Kidney epithelial cell (primary cell): ENCODE measurements at places on chromosomes 13 and 19. TPM values are rescaled to one million over a fixed set of nuclear protein-coding genes. Genes with fewer than 3 reads are reported as not detected.
A peak's percentile ranks its signal among the peaks of the same experiment; 100 is the strongest.

- DNase-seq, result no peak
These were observed 248.1 kb downstream of the PCCA start for GRCh38 chr13:100336795-100337516.

GRCh38 chr13:32447894-32448623, 20.1 kb upstream of the N4BP2L1 start:
- peak; percentile 55 for DNase-seq

- no peak for DNase-seq
These were observed 259.0 kb downstream of the LMO7 start for GRCh38 chr13:75895168-75895567.

DNA sequence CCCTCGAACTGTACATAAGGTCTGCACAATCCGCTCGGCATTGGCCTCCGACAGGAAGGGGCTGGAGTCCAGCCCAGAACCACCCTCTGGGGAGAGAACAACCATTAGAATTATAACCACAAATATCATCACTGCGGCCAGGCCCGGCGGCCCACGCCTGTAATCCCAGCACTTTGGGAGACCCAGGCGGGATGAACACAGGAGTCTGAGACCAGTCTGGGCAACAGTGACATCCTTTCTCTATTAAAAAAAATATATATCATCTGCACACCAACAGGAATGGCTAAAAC, 11.4 kb downstream of the COQ8B start:
- no peak for DNase-seq

GRCh38 chr19:43446746-43447489, 18.5 kb downstream of the LYPD3 start:
- no peak for DNase-seq

- peak; percentile 89 for DNase-seq
These were observed 25.2 kb upstream of the IGSF23 start for GRCh38 chr19:44587963-44588770.

GRCh38 chr13:24682353-24682752, 2.1 kb downstream of the ATP12A start:
- no peak for DNase-seq

GRCh38 chr13:62321895-62322294, 906.2 kb upstream of the PCDH20 start:
- DNase-seq, result no peak

- no peak for DNase-seq
These were observed 34.1 kb downstream of the SMAD9 start for GRCh38 chr13:36885901-36886300.

GRCh38 chr19:48751845-48752495, 471 bp downstream of the FUT1 start:
- no peak for DNase-seq

DNA sequence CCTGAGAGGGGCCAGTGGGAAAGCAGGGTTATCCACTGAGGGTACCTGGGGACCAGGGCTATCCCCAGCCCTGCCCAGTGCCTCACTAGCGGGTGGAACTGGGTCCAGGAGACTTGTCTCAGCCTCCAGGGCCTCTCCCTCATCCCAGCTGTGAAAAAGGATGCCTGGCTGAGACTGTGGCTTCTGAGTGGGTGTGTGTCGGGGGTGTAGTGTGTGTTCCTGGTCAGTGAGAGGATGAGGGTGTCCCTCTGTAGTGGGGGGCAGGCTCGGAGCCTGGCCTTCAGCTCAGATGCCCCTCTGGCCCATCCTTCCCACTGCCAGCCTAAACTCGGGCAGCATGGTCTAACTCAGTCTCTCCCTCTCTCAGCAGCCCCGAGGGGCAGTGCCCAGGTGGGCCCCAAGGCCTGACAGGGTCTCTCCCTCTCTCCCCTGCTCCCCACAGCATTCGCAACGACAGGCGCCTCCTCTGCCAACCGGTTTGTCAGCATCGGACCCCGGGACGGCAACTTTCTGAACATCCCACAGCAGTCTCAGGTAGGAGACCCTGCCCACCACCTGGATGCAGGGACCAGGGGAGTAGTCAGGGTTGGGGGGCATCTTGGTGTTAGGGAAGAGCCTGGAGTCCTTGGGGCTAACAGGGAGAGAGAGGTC, 12.7 kb downstream of the LYL1 start:
- DNase-seq, result no peak

- DNase-seq, result no peak
These were observed 316.2 kb downstream of the MTUS2 start for GRCh38 chr13:29136341-29136740.

DNA sequence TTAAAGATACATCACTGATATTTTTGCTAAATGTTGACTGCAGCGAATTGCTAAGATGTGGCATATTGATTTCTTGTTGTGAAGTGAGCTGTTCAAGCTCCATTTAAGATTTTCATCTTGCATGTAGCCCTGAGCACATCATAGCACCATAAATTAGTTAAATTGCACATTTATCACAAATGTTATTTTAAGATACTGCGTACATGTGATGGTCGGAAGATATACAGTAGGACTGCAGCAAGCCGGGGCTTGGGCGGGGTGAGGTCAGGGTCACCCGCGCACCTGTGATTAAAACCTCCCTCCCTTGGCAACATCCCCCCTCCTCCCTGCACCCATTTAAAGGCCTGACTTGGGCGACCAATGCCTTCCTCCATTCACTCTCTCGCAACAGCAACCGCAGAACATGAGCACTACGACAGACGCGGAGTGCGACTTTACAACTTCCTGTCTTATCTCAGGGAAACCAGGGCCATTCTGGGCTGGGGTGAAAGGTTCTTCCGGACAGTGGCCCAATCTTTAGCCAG, 76.6 kb downstream of the TSHZ3 start:
- DNase-seq, result no peak

GRCh38 chr19:40806423-40807146, 7.6 kb downstream of the EGLN2 start:
- peak; percentile 95 for DNase-seq

GRCh38 chr13:67520886-67521285, 290.8 kb upstream of the PCDH9 start:
- no peak for DNase-seq

- no peak for DNase-seq
These were observed 146.7 kb downstream of the USP12 start for GRCh38 chr13:27024776-27025492.

GRCh38 chr13:24865163-24865953, 101.4 kb downstream of the RNF17 start:
- DNase-seq, result no peak

GRCh38 chr19:4730740-4731171, 7.1 kb upstream of the DPP9 start:
- no peak for DNase-seq

- DNase-seq, result no peak
These were observed 1.5 kb downstream of the KMT5C start for GRCh38 chr19:55341171-55341588.

GRCh38 chr13:106143392-106143791, 392.1 kb downstream of the EFNB2 start:
- DNase-seq, result no peak

DNA sequence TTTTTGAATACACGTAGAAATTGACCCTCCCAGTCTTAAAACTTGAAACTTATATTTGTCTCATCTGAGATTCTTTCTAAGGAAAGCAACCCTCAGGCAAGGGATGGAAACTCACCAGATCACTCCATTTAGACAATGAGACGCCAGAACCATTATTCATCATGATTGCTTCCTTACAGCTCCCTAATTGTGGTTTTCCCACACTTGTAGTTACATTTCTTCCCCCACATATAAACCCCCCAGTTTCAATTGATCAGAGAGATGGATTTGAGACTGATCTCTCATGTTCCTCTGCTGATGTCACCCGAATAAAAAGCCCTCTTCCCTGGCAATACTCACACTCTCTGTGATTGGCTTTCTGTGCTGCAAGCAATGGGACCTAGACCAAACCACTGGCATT, 197.9 kb upstream of the STARD13 start:
- DNase-seq, result no peak

DNA sequence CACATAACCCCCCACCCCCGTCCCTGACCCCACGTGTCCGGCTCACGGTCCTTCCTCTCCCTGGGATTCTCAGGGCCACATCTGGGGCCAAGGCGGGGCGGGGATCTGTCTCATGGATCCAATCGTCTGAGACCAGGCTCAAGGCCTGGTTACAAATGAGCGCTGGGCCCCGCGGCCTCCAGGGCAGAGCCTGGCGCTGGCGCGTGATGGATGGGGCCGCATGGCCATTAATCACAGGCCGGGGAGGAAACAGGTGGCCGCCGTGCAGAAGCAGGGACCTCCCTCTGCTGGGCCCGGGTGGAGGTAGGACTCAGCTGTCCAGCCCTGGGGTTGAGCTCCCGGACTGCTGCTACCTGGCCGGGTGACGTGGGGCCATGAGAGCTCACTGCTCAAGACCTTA, 5.8 kb upstream of the TLE5 start:
- DNase-seq, result no peak

GRCh38 chr13:40764587-40765403, 6.2 kb downstream of the MRPS31 start:
- DNase-seq, result no peak

- no peak for DNase-seq
These were observed 801.9 kb upstream of the SLITRK1 start for GRCh38 chr13:84684048-84684662.

GRCh38 chr19:7682175-7682855, 1.7 kb downstream of the TRAPPC5 start:
- no peak for DNase-seq

- no peak for DNase-seq
These were observed 276.9 kb downstream of the UQCRFS1 start for GRCh38 chr19:28936001-28936400.

DNA sequence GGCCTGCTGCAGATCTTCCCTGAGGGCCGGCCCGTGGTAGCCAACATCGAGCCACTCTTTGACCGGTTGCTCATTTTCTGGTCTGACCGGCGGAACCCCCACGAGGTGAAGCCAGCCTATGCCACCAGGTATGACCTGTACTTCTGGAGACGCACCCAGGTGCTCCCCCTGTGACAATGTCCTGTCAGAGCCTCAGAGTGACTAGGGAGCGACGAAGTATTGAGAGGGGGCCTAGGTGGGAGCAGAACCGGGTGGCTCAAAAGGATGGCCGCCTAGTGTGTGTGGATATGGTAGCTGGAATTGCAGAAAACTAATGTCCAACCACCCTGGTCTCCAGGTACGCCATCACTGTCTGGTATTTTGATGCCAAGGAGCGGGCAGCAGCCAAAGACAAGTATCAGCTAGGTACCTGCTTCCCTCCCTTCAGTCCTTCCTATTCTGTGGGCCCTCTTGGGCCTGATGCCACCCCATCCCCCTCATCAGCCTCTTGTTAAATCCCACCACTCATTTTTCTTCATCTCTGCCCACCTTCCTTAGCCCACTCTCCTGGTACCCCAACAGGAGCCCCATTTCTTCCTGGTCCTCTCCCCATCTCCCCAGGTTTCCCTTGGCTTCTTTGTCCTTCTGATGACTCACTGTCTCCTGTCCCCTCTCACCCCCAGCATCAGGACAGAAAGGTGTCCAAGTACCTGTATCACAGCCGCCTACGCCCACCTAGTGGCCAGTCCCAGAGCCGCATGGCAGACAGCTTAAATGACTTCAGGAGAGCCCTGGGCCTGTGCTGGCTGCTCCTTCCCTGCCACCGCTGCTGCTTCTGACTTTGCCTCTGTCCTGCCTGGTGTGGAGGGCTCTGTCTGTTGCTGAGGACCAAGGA, 8.4 kb downstream of the EGLN2 start:
- DNase-seq, result no peak

DNA sequence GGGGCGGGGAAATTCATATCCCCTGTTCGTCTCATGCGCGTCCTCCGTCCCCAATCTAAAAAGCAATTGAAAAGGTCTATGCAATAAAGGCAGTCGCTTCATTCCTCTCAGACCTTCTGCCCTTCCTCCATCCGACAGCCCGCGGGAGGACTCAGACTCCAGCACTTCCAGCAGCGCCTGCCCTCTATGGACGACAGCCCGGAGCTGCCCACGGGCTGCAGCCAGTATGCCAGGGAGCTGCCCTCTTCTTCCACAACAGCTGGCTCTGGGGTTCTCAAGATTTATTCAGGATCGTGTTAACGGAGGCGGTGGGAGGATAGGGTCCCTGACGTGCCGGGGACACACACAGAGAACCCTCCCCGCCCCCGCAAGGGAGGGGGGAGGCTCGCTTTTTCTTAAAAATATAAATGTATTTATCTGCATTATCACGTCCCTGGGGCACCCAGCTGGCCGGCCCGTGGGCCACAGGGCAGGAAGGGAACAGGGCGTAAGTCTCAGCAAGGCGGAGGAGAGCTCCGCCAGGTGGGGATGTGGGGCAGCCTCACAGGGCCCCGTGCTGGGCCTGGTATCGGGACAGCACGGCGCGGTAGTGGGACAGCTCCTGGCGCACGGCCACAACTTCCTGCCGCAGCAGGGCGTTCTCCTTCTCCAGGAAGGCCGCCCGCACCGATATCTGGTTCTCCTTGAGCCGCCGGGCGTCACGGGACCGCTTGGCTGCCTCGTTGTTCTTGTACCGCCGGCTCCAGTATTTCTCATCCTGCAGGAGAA, 6.7 kb downstream of the DBP start:
- no peak for DNase-seq

DNA sequence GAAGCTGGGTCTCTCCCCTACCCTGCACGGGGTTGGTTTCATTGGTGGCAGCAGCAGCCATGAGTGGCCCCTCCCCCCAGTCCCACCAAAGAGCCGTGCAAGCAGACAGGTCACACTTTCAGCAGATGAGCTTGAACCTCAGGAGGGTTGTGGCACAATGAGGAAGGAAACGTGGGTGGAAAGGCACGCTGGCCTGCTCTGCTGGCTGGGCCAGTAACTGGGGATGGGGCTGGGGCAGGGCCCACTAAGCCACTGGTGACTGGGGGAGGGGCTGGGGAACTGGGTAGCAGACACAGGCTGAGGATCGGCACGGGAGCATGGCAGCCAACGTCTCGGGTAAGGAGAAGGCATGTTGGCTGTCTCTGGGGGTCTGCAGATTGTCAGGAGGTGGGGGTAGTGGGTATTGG, at the start of gene P2RY11:
Gene P2RY11, plus strand, starts transcription at position 289 of the 407 bp plus-strand sequence. Its CDS starts 29 bp downstream, at position 318.
- DNase-seq, result no peak

DNA sequence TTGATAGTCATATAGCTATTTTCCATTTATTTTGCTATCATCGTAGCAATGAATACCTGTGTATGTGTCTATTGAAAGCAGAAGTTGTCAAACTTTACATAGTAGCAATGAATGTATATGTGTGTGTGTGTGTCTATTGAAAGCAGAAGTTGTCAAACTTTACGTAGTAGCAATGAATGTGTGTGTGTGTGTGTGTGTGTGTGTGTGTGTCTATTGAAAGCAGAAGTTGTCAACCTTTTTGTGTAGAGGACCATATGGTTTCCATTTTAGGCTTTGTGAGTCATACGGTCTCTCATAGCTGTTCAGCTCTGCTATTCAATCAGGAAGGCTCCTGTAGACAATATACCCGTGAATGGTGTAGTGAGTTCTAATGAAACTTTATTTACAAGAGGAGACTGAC, 20.8 kb downstream of the NLRP4 start:
- no peak for DNase-seq

GRCh38 chr13:24734950-24735349, 29.0 kb upstream of the RNF17 start:
- no peak for DNase-seq

The FSTL3 gene
- 378 and 504 TPM in 2 replicates for total RNA-seq

The TMED1 gene
- 35.0 and 37.4 TPM in 2 replicates for total RNA-seq

The GJA3 gene
- 0.96 and 1.0 TPM in 2 replicates for total RNA-seq

The FGF14 gene
- under 0.01 TPM in 1 of 2 replicates, not detected in the other for total RNA-seq

The NRTN gene
- total RNA-seq, result 0.14 and 1.0 TPM in 2 replicates

The ZNF540 gene
- total RNA-seq, result 0.58 and 1.7 TPM in 2 replicates

The KLK15 gene
- not detected in 2 replicates for total RNA-seq

The ZNF90 gene
- total RNA-seq, result 5.1 TPM in 2 replicates

The PLIN4 gene
- under 0.01 and 0.04 TPM in 2 replicates for total RNA-seq

The MAMSTR gene
- total RNA-seq, result 1.0 and 1.3 TPM in 2 replicates

The TNFRSF19 gene
- total RNA-seq, result 31.3 and 38.5 TPM in 2 replicates

The ERICH6B gene
- total RNA-seq, result not detected in 2 replicates

The FPR3 gene
- not detected in 2 replicates for total RNA-seq

The ZNF730 gene
- 1.8 and 3.6 TPM in 2 replicates for total RNA-seq

The BCL3 gene
- 16.2 and 19.1 TPM in 2 replicates for total RNA-seq

The CALR3 gene
- not detected in 2 replicates for total RNA-seq

The CADM4 gene
- total RNA-seq, result 21.9 and 25.9 TPM in 2 replicates

The DCLK1 gene
- total RNA-seq, result 2.9 and 3.4 TPM in 2 replicates

The TGFBR3L gene
- total RNA-seq, result 0.14 and 4.5 TPM in 2 replicates
